ENCODE measurements at places on chromosomes 3 and 15.
A peak's percentile ranks its signal among the peaks of the same experiment; 100 is the strongest.

DNA sequence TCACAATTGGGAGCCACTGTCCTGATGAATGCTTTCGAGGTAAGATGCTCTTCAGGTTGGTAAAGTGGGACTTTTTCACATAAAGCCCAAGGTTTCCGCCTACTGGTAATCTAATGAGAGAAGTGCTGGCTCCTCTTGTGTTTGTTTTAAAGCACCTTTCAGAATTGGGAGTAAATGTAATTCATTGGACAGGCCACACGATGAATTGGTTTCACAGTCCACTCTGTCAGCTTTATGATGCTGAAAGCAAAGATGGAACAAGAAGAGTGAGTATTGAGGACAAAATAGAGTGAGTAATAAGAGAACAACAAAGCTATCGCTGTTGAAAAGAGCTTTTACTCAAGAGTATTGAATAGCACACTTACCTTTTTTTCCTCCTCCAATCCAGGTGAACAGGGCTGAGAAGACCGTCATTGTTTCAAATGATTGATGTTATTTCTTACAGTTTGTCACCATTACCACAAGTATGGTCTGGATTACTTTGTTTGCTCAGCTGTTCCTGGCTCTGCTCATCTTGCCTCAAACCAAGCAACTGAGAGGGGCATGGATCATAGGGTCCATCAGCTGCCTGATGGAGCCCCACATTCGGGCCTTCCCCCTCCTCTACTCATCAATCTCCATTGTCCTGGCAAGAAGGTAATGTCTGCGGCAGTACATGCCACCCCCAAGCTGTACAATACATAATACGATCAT lies 136.1 kb upstream of the CNTN4 start:
- no peak for DNase-seq

DNA sequence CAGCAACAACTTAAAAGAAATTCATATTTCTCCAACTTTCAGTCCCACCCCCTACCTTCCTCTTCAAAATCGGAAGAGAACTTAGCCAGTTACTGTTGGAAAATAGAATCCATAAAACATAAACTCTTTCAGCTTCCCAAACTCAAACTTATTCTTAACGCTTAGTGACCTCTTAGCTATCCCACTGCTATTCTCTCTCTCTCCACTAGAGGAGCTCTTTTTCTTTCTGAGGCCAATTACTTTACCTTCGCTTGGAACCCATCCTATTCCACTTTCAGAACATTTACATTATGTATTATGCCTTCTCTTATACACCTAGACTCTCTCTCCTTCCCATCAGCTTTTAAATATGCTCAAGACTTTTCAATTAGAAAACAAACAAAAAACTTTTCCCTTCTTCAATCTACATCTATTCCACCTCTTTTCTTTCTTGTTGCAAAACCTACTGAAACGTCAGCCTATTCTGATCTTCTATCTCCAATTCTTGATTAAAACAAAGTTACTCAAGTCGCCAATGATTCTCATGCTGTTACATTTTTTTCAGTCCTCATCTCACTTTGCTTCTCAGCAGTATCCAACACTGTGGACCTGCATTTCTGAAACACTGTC lies 13.4 kb upstream of the GHSR start:
- DNase-seq: peak; percentile 45

- DNase-seq: peak; percentile 19
These were observed 158.6 kb upstream of the RGMA start for GRCh38 chr15:93247466-93248121.

GRCh38 chr15:61173899-61174689 lies 55.0 kb downstream of the RORA start:
- DNase-seq: no peak

GRCh38 chr3:126372413-126373145 lies 15.4 kb upstream of the KLF15 start:
- no peak for DNase-seq

DNA sequence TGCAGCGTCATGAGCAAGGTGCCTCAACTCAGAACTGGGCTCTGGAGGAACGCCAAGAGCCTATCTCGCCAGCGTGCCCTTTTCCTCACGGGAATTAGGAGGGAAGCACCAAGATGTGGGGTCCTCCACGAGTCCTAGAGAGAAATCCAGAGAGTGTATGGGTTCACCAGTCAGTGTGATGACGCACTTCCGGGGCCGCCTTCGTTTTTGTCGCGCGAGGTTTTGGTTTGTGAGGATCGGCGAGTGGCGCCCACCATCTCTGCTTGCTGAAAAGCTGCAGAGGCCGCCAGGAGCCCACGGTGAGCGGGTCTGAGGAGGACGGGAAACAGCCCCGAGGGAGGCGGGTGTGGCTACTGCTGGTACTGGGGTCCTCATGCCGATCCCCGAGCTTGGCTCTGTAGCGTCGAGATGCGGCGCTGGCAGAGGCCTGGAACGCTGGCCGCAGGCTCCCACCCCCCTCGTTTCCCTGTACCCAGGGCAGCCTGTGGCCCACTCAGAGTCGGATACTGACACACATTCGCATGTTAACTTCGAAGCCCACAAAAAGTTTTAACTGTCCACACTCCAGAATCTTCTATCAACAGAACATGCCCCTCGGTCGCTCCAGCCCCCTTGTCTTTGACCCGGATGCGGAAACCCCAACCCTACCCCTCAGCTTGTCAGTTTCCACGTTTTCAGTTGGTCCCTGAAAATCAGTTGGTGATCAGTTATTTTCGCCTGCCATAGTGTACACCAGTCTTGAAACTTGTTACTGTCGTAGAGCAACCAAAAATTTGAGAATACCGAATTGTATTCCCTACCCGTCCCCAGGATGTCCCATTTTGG lies 30.4 kb downstream of the ZNF662 start:
- DNase-seq: no peak

DNA sequence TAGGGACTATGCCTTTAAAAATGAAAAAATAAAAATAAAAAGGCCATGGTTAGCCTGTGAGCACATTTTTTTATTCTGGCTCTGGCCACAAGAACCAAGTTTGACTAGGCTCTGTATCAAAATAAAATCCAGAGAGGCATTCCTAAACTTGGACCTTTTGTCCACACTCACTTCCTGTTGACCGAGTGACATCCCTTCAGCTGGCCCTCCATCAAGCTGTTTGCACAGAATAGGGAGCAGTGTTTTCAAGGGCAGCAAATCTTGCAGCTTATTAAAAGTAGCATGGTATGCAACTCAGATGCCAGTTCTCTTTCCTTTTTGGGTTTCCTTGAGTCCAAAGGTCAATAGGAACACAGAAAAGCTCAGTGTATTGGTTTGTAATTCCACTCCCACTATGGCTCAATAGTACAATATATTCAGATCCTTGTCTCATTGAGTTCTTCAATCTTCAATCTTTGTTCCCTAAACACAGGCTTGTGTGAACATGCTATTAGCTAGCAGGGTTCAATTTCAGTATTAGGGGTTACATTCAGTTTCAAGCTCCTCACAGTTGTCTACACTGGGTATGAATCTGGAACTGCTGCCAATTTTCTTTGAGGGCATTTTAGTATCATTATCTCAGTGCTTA lies 244.5 kb downstream of the RBMS3 start:
- DNase-seq: no peak

DNA sequence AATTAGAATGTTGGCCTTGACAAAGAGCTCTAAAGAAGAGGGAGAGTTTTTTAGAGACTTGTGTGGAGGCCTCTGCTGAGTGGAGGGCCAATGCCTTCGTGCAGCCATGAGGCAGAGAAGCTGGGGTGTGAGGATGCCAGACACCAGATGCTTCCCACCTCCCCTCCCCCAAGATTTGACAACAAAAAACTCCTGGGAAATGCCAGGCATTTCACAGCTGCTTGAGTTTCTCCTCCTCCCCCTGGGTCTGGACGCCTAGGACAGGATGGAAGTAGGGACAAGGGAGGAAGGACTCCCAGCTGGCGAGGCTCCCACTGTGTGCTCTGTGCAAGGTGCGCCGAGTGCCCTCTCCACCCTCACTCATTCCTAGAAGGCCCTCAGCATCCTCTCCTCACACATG lies 20.1 kb downstream of the TGM4 start:
- no peak for DNase-seq

DNA sequence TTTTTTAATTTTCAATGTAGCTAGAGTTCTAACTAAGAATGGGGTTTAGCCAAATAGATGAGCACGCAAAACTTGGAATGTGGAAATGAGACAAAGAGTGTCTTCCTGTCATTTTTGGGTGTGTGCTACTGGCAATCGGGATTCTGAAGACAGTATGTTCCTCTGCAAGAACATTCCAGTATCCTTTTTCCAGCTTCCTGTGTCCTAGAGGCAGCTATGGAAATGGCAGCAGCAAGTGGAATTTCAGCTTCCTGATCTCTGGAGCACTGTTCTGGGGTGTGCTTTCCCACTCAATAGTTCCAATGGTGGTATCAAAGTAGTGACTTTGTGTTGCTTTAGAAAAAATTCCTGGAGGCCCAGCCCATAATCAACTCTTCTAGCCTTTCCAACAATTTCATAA lies 642.9 kb upstream of the KCNMB2 start:
- DNase-seq: no peak

DNA sequence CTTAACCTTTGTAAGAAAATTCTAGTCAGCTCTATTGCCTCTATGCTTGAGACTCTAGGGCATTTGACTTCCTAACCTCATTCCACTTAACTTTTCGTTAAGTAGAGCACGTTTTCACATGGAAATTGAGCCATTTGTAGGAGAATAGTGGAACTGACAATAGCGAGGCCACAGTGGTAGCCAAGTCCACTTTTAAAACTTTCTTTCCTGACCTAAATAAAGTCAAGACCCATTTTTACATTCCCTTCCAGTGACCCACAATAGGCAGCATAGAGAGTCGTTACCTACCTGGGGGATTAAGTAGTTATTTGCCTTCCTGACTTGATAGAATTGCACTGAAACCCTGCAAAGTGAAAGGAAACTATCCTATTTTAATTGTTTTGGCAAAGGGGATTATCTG lies 386.0 kb upstream of the NECTIN3 start:
- DNase-seq: no peak

GRCh38 chr3:39150148-39150802 lies 3.1 kb downstream of the CSRNP1 start:
- DNase-seq: no peak

DNA sequence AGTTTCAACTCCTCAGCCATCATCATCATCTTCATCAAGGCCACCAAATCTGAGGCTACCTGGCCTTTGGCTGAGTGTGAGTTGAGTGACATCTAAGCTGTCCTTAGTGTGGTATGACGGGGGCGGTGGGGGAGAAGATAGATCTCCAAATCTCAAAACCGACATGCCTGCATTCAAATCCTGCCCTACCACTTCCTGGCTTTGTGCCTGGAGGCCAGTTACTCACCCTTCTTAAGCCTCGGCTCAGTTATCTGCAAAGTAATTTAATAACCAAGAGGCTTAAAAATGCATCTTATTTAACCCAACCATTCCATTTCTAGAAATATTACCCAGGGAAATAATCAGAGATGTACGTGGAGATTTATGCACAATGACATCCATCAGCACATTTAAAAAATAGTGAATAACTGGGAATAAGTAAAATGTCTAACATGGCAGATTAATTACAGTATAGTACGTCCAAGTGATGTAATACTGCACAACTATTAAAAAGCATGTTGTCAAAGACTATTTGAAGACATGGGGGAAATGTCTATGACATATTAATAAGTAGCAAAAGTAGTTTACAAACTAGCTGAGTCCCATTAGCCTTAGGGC lies 167.4 kb downstream of the NTRK3 start:
- DNase-seq: no peak

- no peak for DNase-seq
These were observed 44.7 kb downstream of the CD200 start for GRCh38 chr3:112377568-112378071.

DNA sequence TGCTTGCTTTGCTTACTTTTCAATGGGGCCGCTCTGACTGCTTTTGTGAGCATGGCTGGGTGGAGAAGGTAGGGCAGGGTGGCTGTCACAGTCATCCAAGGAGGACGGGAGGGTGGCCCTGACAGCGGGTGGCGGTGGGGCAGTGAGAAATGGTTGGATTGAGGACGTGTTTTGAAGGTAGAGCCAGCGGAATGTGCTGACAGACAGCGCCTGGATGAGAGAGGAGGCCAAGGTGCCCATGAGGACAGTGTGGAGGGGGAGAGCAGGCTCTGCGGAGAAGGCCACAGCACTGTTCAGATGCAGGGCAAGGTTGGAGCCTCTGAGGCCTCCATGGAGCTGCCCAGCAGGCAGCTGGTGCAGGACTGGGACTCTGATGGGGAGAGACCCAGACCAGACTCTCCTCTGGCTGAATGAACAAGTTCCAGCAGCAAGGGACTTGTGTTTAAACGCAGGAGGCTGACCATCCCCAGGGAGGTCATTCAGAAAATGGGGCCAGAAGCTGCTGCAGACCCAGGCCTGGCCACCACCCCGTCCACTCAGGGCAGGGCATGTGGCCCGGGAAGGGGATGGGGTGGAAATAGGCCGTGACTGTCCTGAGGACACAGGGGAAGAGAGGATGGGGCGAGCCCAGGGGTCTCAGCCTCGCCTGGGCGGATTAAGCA lies 120.3 kb upstream of the PRR20G start:
- no peak for DNase-seq

DNA sequence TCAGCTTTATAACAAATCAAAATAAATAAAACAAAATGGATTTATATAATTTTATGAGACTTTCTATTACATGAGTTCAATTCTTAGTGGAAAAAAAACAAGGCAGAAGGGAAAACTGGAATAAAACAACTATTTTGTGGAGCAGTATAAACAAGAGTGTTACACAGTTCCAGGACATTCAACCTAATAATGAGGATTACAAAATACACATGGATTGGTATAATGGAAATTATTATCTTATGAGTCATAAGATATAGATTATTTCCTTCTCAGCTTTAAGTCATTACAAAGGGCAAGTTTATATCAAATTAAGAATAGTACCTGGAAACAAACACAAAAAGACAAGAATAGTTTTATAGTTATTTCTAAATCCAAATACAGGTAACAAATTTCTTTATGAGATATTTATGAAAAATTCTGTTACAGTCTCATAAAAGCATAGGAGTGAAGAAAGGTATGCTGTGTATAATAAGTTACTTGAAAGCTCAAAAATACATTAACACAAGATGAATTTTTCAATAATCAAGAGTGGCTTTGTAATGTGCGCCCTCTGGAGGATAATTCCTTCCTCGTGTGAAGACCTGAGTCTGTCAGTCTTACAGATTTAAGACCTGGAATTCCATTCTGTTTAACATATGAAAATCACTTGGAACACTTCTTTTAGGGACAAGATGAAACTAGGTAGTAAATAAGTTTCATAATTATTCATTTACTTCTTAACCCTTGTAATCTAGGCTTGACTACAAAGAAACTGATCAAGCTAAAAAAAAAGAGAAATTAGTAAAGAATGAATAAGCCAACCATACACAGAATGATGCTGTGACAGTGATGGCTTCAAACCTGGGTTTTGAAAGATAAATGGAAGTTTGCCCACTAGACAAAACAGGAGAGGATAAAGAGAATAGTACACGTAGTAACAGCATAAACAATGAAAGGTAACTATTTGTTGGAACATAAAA lies 9.5 kb downstream of the COPS2 start:
- DNase-seq: peak; percentile 59

DNA sequence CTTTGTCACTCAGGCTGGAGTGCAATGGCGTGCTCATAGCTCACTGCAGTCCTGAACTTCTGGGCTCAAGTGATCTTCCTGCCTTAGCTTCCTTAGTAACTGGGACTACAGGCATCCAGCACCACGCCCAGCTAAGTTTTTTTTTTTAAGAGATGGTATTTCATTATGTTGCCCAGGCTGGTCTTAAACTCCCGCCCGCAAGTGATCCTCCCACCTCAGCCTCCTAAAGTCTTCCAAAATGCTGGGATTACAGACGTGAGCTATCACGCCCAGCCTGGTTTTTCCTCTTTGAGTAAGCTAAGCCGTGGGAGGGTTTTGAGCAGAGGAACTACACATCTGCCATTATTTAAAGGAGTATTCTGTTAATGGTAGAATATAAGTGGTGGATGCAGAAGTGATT lies 7.4 kb upstream of the LRRFIP2 start:
- DNase-seq: peak; percentile 63

- DNase-seq: no peak
These were observed 33.0 kb upstream of the ARL14 start for GRCh38 chr3:160643994-160644393.

Data from inflammatory macrophage (primary cell).